CD4-positive, CD25-positive, alpha-beta regulatory T cell (primary cell): ENCODE measurements at places on chromosomes 11 and 22.

DNA sequence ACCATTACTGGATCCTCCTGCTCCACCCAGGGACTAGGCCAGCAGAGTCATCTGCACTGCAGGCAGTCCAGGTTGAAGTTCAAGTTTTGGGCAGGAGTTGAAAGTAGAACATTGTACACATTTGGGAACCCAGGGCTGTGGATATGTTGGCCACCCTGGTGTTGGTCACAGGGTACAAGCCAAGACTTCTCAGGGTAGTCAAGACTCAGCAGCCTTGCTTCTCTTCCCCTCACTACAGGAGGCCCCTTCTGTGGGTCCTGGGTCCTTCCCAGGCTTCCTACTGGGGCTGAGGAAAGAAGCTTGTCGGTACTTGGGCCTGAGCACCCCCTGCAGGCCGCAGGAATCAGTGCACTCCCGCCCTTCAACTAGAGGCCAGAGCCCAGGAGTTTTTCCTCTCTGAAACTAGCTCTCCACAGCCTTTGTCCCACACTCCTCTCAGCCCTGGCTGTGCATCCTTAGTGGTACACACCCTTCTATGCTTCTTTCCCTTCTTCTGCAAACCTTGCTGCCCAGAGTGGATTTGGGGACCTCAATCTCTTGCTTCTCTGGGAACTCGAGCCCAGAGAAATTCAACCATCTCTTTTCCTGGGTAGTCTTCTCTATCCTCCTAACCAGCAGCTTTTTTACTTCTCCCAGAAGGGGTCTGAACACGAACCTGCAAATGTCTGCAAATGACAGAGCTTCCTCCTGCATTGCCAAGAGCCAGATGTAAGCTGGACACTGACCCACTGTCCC, 2.6 kb upstream of the HPX start:
- H3K27ac ChIP-seq, result no peak overlapping the region
- peak; percentile 37 for DNase-seq
- H3K4me3 ChIP-seq, result no peak overlapping the region
- no peaks in the 10 kb centered on the region for H3K36me3 ChIP-seq
- peaks cover 10% of the 10 kb centered on the region for H3K4me1 ChIP-seq

- peaks cover 50% of the 10 kb centered on the region for H3K36me3 ChIP-seq
- H3K27ac ChIP-seq, result peak overlapping the region; percentile 38
- H3K27me3 ChIP-seq, result no peaks in the 10 kb centered on the region
- DNase-seq, result no peak
Observed at GRCh38 chr22:26534171-26534855, 22.0 kb upstream of the TFIP11 start.

- H3K27ac ChIP-seq, result no peak overlapping the region
- peaks cover 26% of the 10 kb centered on the region for H3K4me1 ChIP-seq
- DNase-seq, result no peak
- peaks cover 8% of the 10 kb centered on the region for H3K27me3 ChIP-seq
- H3K4me3 ChIP-seq, result peak overlapping the region; percentile 32
Observed at GRCh38 chr22:20436768-20437612, 635 bp downstream of the SCARF2 start.

DNA sequence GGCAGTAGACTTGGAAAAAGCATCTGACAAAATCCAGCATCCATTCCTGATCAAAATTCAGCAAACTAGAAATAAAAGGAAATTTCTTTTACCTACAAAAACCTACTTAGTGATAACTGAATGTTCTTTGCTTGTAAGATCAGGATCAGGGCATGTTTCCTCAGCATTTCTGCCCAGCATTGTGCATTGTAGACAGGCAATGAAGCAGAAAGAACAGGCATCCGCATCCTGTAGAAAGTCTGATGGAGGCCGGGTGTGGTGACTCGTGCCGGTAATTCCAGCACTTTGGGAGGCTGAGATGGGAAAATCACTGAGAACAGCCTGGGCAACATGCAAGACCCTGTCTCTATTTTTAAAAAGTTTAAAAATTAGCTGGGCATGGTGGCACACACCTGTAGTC, 32.5 kb upstream of the PANX2 start:
- no peak for DNase-seq
- H3K4me3 ChIP-seq, result no peak overlapping the region
- no peak overlapping the region for H3K27ac ChIP-seq
- H3K27me3 ChIP-seq, result peaks cover 7% of the 10 kb centered on the region
- no peaks in the 10 kb centered on the region for H3K4me1 ChIP-seq
- no peaks in the 10 kb centered on the region for H3K36me3 ChIP-seq

- H3K27ac ChIP-seq, result no peak overlapping the region
- no peak overlapping the region for H3K4me3 ChIP-seq
- H3K4me1 ChIP-seq, result no peaks in the 10 kb centered on the region
- H3K36me3 ChIP-seq, result no peaks in the 10 kb centered on the region
- DNase-seq, result no peak
Observed at GRCh38 chr11:100925935-100926334, 203.7 kb downstream of the PGR start.

DNA sequence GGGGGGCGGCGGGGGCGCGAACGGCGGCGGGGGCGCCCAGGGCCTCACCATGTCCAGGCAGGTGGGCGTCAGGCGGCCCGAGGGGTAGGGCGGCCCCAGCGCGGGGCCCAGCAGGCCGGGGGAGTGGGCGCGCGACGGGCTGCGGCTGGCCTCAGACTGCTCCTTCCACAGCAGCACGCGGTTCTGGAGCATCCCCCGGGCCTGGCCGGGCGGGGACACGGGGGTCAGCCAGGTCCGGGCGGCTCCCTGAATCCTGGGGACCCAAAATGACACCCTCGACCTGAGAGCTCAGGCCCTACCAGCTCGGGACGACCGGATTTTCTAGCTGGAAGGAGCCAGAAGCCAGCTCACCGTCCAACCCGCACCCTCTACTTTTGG, 5.5 kb upstream of the SLC16A8 start:
- H3K27ac ChIP-seq, result no peak overlapping the region
- no peaks in the 10 kb centered on the region for H3K36me3 ChIP-seq
- H3K4me1 ChIP-seq, result no peaks in the 10 kb centered on the region
- no peak for DNase-seq

- H3K27ac ChIP-seq, result no peak overlapping the region
- DNase-seq, result no peak
- H3K4me3 ChIP-seq, result no peak overlapping the region
- H3K4me1 ChIP-seq, result peaks cover 23% of the 10 kb centered on the region
- H3K36me3 ChIP-seq, result no peaks in the 10 kb centered on the region
Observed at GRCh38 chr11:3959015-3959902, 103.8 kb downstream of the STIM1 start.

GRCh38 chr11:69376155-69377028, 82.4 kb downstream of the MYEOV start:
- H3K4me3 ChIP-seq, result no peak overlapping the region
- H3K27me3 ChIP-seq, result no peaks in the 10 kb centered on the region
- H3K36me3 ChIP-seq, result no peaks in the 10 kb centered on the region

- no peak overlapping the region for H3K27ac ChIP-seq
- H3K4me3 ChIP-seq, result no peak overlapping the region
- no peaks in the 10 kb centered on the region for H3K36me3 ChIP-seq
- peaks cover 5% of the 10 kb centered on the region for H3K27me3 ChIP-seq
- DNase-seq, result no peak
Observed at GRCh38 chr22:35102663-35103062, 36.7 kb downstream of the ISX start.
